ENCODE measurements at places on chromosomes 7 and 10. TPM values are rescaled to one million over a fixed set of nuclear protein-coding genes. Genes with fewer than 3 reads are reported as not detected.

DNA sequence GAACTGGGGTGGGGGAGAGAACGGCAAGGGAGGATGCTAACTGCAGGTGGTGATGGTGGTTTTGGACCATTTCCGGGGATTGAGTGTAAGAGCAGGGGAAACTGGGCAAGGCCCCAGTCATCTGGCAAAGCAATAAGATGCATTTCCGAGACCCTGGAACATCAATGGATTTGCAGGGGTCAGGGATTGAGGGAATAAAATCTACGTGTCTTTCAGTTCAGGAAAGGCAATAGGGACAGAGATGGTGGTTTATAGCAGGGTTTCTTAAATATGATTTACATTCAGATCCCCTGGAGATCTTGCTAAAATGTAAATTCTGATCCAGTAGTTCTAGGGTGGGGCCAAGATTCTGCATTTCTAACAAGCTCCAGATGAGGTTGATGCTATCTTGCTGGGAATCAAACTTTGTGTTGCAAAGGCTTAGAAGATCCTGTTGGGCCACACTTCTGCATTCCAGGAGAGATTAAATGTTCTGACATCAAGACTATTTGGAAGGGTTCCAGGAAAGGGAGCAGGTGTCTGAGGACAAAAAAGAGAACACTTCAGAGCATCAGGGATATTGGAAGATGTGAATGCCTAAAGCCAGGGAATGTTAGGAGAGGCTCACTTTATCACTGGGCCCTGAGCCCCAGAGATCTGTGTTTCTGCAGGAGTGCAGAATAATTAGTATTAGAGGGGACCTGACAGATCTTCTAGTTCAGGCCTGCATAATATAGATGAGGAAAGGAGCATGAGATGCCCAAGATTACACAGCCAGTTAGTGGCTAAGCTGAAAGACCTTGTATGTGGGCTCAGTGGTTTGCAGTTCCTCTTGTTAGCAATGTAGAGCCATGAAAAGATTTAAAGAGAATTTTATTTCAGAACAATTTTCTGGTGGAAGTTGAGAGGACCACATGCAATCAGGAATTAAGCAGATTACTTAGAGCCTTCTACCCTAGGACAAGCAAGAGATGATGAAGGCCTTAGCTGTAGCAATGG, 32.4 kb downstream of the BLNK start:
- DNase-seq: no peak

- DNase-seq: no peak
Observed at GRCh38 chr7:158676171-158676840, 28.3 kb downstream of the NCAPG2 start.

Gene DPYSL4
- 0.78 TPM for total RNA-seq

- DNase-seq: no peak
Observed at GRCh38 chr7:29248713-29249382, 54.3 kb downstream of the CHN2 start.

Gene OR2A25
- not detected for total RNA-seq

- DNase-seq: no peak
Observed at GRCh38 chr7:50954716-50955115, 172.0 kb upstream of the GRB10 start.

Gene NUTM2E
- 0.44 TPM for total RNA-seq

DNA sequence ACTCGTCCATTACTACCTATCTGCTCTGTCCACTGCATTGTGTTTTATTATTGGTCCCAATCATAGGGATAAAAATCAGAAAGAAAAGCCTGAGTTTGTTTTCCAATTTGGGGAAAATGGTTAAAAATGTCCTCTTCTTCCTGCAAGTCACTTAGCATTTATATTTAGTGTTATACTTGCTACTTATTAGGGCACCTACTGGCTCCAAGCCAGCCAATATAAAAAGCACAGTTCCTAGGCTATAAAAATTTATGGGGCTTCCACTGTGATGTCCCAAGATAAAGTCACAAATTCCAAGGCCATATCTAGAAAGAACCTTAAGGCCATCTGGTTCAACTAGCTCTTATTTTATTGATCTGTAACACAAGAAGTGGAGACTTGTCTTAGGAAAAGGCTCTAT, 3.2 kb downstream of the SLC35B4 start:
- no peak for DNase-seq

DNA sequence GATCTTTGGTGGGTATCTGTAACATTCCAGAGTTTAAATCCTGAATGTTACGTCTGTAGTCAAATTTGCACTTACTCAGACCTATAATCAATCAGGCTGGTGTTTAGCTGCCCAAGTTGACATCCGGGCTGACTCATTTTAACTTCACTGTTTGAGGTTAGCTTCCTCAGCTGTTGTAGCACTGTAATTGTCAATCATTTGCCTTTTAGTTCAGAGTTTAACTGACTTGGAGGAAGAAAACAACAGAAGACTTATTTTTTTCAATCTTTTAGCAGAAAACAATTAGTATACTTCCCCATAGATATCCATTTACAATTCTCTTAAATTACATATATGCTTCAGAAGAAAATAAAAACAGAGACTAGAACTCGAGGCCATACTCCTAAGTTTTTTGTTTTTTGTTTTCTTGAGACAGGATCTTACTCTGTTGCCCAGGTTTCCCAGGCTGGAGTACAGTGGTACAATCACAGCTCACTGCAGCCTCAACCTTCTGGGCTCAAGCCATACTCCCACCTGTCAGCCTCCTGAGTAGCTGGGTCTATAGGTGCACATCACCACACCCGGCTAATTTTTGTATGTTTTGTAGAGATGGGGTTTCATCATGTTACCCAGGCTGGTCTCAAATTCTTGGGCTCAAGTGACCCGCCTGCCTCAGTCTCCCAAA, 38.5 kb upstream of the LRRC17 start:
- no peak for DNase-seq

Gene PON1
- not detected for total RNA-seq

DNA sequence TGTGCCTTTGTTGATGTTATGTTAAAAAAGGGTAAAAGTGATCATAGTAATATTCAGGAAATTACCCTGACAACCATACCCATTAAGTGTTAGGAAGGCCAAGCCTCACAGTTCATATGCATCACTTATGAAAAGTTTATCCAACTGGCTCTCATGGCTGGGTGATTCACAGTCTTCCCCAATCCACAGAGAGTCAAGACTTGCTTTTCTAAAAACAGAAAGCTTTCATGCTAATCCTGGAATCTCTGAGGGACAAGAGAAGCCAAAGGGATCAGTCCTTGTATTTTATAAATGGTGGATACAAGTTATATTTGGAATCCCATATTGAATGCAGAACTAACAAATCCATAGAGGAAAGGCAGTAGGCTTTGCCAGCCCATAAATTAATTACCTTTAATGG, 218.3 kb downstream of the JAZF1 start:
- DNase-seq: no peak

Data from activated B cell treated with CpG ODN at 0.5 μM for 24 hours (primary cell).